ENCODE measurements at places on chromosomes 12 and 14.

GRCh38 chr12:127025545-127025944 lies 1241.4 kb upstream of the TMEM132C start:
- no peak for DNase-seq

- DNase-seq, result peak; percentile 84
These were observed 1.7 kb downstream of the TPCN1 start for GRCh38 chr12:113222730-113223531.

GRCh38 chr12:113466454-113467141 lies 5.1 kb downstream of the LHX5 start:
- DNase-seq, result no peak

DNA sequence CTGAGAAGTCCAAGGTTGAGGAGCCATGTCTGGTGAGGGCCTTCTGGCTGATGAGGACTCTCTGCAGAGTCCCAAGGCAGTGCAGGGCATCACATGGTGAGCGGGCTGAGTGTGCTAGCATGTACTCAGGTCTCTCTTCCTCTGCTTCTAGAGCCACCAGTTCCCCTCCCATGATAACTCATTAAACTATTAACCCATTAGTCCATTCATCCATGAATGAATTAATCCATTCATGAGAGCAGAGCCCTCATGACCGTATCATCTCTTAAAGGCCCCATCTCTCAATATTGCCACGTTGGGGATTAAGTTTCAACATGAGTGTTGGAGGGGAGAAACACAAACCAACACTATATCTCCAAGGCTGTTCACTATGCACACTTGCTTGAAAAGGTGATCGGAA lies 83.7 kb downstream of the TMEM30B start:
- DNase-seq, result no peak

GRCh38 chr12:2751230-2751629 lies 43.5 kb upstream of the FKBP4 start:
- DNase-seq, result no peak

GRCh38 chr12:94938583-94938982 lies 64.9 kb downstream of the NDUFA12 start:
- DNase-seq, result no peak

- DNase-seq, result no peak
These were observed 3.0 kb downstream of the NCOR2 start for GRCh38 chr12:124564232-124564958.

DNA sequence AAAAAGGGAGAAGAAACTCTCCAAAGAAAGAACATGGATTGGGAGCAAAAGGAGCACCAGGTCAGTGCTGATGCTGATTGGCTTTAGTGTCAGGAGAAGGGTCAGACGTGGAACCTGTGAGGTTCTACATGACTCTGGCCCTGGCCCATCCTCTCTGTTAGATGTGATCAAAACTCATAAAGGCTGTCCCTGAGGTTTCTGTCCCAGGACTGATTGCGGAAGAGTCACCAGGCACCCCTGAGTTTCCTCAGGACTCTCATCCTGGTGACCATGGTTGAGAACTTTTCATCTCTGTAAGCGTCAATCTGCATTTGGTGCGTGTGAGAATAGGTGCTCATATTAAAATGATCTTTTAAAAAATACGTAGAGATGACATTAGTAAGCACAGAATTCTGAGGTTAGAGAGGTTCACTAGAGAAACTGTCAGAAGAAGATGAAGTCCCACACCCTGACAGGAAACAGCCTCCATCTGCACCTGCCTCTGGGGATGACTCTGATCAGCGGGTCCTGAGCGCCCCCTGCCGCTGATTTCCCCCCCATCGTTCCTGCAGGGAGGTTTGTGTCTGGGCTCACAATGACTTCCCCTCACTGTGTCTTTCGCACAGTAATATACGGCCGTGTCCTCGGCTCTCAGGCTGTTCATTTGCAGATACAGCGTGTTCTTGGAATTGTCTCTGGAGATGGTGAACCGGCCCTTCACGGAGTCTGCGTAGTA lies 741.8 kb downstream of the TMEM121 start:
- DNase-seq, result no peak

DNA sequence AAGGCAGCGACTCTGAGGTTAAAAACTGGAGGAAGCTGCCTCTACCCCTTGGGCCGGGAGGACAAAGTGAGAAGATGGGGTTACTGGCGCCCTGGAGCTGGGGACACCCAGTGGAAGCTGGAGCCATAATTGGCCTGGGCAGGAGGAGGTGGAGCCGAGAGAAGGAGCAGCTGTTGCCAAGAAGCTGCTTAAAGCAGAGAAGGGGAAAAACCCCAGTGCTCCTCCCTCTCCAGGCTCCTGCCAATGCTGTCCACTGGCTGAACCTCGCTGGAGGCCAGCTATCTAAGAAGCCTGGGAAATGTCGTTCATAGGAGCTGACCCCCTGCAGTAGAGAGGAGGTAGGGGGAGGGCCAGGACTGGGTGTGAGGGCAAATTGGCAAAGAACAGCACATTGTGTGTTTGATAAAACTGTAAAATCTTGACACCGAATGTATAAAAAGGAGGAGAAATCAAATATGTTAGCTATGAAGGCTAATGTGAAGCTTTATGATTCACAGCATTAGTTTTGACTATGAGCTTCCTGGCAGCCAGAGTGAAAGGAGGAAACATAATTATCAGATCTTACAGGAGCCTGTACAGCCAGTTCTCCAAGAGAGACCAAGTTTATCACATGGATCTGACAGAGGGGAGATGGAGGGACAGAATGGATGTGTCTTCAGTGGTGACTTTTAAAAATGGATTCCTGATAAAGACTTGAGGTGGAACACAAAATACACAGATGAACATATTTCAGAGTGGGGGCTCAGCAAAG lies 9.5 kb downstream of the HHIPL1 start:
- no peak for DNase-seq

DNA sequence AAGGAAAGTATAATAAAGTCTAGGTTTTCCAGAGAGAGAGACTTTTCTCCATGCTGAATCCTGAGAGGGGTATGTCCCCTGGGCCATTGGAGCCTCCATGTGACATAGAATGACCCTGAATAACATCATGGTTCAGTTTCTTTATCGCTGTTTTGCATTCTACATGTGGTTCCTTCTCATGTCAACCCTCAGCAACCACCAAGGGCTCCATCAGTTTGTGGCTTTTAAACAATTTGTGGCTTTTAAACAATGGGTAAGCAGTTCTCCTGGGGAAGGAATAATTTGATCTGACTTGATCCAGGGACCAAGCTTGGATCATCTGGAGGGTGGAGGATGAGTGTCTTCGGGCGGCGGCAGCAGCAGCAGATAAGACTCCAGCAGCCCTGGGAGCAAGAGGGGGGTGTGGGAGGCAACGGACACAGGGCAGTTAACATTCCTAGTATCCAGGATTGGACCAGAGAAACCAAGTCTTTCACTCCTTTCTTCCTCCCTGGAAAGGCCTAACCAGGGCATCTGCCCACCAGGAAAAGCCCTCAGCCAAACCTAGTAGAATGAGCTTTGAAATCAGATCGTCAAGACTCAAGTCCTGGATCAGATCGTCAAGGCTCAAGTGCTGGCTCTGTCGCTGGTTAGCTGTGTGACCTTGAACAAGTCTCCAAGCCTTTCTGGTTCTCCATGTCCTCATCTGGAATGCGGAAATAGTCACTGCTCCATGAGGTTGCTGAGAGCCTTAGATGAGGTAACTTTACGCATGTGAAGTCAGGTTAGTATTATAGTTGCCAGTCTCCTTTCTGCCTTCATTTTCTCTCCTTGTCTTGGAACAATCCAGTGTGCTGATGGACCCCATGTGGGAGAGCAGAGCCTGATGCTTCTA lies 27.8 kb upstream of the FAM222A start:
- no peak for DNase-seq

GRCh38 chr12:104154806-104155205 lies 16.8 kb upstream of the NFYB start:
- DNase-seq, result no peak

DNA sequence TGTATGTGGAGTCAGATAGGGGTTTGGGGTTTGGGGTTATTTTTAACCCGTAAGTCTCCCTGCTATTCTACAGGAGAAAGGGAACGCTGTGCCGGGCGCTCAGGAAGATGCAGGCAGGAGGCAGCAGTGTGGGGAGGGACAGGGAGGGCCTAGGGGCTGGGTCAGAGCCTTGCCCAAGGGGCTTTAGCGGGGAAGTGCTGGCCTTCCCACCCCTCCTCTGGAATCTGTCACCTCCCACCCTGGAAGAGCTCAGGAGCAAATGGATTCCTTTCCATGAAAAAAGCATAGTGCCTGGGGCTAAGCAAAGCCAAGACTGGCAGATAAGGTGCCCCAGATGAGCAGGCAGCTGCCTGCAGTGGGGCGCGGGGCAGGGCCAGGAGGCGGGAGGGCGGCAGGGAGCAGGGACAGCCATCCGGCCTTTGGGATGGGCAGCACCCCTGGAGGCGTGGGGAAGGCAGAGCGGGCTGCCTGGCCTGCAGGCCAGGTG lies 7.3 kb upstream of the INF2 start:
- no peak for DNase-seq

DNA sequence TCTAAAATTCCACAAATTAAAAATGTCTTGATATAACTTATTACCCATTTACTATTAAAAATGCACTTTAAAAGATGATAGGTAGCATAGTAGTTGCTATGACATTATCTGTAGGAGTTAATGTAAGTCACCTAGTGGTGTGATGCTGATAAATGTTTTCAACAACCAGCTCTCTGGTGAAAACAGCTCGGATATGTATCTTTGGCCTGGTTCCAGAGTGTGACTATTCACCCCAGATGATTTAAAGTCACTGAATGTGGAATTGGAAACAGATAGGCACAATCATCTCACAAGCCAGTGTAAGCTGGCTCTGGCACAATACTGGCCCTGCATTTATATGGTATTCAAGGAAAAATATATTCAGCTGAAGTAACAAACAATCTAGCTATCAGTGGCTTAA lies 9.2 kb upstream of the CCDC196 start:
- DNase-seq, result no peak

GRCh38 chr12:38374751-38375150 lies 58.2 kb downstream of the ALG10B start:
- DNase-seq, result no peak

DNA sequence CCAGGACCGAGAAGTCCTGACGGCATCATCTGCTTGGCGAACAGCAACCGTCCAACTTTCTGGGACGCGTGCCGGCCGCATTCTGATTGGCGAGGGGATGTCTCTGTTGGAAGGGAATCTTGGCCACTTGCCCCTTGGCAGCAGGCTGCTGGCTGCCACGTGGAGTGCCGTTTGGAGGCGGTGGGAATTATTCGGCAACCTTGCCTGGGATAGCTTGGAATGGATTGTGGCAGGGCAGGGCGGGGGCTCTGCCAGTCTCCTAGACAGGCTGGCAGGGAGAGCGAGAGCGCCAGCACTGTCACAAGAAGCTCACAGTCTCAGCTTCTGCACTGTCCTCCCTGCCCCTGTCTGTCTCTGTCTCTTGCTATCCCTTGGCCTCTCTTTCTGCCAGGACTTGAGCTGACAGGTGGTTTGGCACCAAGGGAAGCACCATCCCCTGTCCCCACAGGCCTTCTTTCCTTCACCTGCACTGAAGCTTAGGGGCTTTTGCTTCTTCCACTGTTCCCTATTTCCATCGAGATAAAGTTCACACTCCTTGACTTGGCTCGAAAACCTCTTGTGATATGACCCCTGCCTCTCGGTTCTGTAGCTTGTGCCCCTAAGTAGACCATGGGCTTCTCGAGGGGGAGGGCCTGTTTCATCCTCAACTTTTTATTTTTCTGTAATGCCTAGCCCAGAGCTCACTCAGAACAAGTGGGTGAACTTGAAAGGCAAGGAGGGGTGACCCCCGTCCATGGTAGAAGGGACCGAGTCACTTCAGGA lies 201.9 kb downstream of the PHETA1 start:
- peak; percentile 83 for DNase-seq

- no peak for DNase-seq
These were observed 76.9 kb upstream of the REP15 start for GRCh38 chr12:27619308-27619707.

- DNase-seq, result no peak
These were observed 101.9 kb upstream of the EEA1 start for GRCh38 chr12:93031028-93031427.

DNA sequence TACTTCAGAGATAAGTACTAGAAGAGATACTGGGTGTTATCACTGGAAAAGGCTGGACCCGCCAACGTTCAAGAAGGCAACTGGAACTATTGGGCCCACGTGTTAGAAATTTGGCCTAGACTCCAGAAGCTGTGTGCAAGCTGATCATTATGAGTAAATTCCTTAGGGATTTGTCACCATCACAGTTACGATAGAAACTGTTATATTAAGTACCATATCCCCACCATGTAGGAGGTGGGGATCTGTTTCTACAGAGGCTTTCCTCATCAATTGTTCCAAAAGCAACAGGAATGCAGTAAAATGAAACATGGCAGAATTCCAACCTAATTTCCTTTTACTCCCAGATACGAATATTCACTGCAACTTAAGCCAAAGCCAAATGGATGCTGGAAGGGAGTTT lies 170.7 kb downstream of the NOVA1 start:
- no peak for DNase-seq

DNA sequence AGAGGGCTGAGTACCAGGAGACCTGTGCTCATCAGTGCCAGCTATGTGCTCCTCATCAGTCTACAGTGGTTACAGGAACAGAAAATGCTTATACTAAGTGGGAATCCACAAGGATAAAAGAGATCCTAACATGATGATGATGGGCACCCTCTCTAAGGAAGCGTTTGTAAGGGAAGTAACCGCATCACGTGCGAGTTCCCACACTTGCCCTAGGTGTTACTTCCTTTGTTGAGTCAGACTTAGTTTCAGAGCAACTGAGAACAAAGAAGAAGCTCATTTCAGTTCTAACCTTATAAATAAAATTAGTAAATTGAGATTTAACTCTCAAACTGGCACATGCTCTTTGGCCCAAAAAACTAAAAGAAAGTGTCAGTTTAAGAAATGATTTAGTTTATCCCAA lies 956.4 kb upstream of the TMEM132C start:
- no peak for DNase-seq

DNA sequence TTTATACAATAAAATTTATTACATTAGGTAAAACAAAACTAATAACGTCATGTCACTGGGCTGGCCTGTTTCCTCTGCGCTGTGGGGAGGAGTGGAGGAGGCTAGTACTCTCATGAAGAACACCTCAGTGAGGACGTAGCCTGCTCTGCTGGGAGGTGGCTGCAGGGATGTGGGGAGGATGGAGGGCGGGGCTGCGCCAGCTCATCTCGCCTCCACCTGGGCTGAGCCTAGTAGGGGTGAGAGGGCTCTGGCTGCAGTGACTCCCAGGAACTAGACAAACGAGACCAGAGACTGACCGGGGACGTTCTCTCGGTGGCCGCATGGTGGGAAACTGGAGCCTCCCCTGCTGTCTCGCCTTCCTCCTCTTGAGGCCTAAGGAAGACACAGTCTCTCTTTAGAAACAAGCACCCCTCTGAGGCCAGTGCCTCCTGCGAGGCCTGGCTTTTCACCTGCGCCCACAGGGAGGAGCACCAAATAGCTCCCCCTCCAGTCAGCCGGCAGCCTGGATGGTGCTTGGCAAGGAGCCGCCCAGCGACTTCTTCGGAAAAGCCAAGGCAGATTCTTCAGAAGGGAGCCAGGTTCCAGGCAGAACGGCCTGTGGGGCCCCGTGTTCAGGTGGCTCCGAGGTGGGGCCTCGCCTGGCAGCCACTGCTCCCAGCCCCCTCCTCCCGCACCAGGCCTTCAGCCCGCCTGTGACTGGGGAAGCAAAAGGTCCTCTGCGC lies 62.4 kb downstream of the PLEKHG3 start:
- DNase-seq, result no peak
